ENCODE measurements at places on chromosomes 11 and 22. TPM values are rescaled to one million over a fixed set of nuclear protein-coding genes. Genes with fewer than 3 reads are reported as not detected.

Gene OR52E8
- not detected for total RNA-seq

Gene DRD2
- not detected for total RNA-seq

Gene GPHA2
- total RNA-seq: not detected

Gene INCENP
- total RNA-seq: 14.2 TPM

Gene TANGO2
- total RNA-seq: 57.5 TPM

Gene ALDH3B2
- not detected for total RNA-seq

Gene PTPN5
- total RNA-seq: 1.6 TPM

Gene PEX26
- 33.4 TPM for total RNA-seq

Gene DDX25
- not detected for total RNA-seq

Gene OR8G1
- total RNA-seq: not detected

Gene C11orf16
- 13.6 TPM for total RNA-seq

Gene OAF
- total RNA-seq: 41.6 TPM

Gene CNGA4
- 0.55 TPM for total RNA-seq

Gene OR5A1
- total RNA-seq: not detected

Gene TRABD
- total RNA-seq: 32.9 TPM

Gene CECR2
- 5.8 TPM for total RNA-seq

Gene KRTAP5-9
- total RNA-seq: 0.24 TPM

Gene PRR33
- total RNA-seq: not detected

Gene KDELR3
- 10.3 TPM for total RNA-seq

Gene CENATAC
- total RNA-seq: 58.4 TPM

Gene SMC1B
- not detected for total RNA-seq

Gene MPST
- total RNA-seq: 170 TPM

Gene TMPRSS4
- total RNA-seq: 1.6 TPM

Gene CARD10
- total RNA-seq: 19.8 TPM

Gene APOBEC3B
- total RNA-seq: 5.8 TPM

Gene SCGB1A1
- 1,988 TPM for total RNA-seq

Gene MS4A3
- 0.46 TPM for total RNA-seq

Data from upper lobe of left lung (tissue), 6 donors.